ENCODE measurements at places on chromosomes 6 and 20. TPM values are rescaled to one million over a fixed set of nuclear protein-coding genes. Genes with fewer than 3 reads are reported as not detected.

DNA sequence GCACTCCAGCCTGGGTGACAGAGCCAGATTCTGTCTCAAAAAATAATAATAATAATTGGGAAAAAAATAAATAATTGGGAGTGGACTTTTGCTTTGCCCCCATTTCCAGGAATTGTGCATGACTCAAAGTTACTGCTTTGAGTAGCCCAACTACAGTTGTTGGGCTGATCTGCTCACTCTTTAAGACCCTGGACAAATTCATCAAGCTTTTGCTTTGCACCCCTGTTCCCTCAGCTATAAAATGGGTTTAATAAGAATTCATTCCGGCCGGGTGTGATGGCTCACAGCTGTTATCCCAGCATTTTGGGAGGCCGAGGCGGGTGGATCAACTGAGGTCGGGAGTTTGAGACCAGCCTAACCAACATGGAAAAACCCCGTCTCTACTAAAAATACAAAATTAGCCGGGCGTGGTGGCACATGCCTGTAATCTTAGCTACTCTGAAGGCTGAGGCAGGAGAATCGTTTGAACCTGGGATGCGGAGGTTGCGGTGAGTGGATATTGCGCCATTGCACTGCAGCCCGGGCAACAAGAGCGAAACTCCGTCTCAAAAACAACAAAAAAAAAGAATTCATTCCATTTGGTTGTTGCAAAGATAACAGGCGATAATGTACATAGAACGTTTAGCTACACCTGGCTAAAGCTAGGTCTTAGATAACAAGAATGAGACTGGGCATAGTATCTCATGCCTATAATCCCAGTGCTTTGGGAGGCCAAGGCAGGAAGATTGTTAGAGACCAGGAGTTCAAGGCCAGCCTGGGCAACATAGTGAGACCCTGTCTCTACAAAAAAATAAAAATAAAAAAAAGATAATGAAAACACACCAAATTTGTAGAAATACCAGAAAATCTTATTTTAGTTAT, 87.9 kb upstream of the ZNF217 start:
- DNase-seq, result no peak

DNA sequence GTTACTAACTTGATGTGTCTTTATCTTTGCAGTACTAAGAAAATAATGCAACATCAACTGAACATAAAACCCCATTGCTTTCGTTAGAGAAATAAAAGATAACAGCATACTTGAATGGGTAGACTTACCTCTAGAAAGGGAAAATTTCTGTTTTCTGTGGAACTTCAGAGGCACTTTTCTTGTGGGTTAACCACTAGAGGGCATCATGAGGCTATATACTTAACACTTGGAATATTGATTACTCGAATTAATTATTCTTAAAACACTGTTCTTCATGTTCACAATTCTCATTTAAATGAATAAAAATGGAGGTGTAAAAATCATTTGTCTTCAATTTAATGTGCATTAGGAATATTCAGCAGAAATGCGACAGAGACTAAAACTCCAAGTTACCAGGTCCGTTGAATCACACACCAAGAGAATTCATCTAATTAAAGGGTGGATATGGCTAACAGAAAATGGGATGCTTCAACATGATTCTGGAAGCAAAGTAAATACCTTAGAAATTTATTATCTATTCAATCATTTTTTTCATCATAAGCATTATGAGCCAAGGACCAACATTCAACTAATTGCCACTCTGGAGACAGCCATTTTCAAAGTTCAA, 330.8 kb upstream of the PREP start:
- DNase-seq, result no peak

GRCh38 chr6:33199687-33200218, 712 bp downstream of the RXRB start:
- no peak for DNase-seq

- no peak for DNase-seq
Observed at GRCh38 chr6:1962201-1962600, 283.2 kb downstream of the GMDS start.

DNA sequence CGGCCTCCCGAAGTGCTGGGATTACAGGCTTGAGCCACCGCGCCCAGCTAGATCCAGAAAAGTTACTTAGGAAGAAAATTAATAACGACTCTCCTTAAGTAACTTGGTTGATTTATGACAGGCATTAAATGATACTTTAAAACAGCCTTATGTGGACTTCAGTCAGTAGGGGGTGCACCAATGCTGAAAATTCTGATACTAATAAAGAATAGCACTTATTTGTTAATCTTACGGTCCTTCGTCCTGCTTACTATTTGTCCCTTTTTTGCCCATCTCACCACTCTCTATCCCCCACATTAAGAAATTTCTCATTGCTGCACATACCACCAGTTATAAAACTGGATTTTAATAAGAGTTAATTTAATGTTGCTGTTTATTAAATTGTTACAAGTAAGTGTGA, 12.7 kb upstream of the PRELID3B start:
- DNase-seq, result no peak

- no peak for DNase-seq
Observed at GRCh38 chr6:169145496-169145895, 108.2 kb downstream of the THBS2 start.

Gene TPX2
- 19.8 TPM for polyA plus RNA-seq

- no peak for DNase-seq
Observed at GRCh38 chr6:42453654-42454427, 2.1 kb upstream of the TRERF1 start.

- DNase-seq, result peak; percentile 52
Observed at GRCh38 chr6:132715204-132715603, 1.3 kb upstream of the VNN1 start.

- no peak for DNase-seq
Observed at GRCh38 chr6:72386324-72386723, 235.5 kb upstream of the KCNQ5 start.

- DNase-seq, result no peak
Observed at GRCh38 chr6:7108196-7108963, 619 bp downstream of the RREB1 start.

- no peak for DNase-seq
Observed at GRCh38 chr6:36361071-36361470, 24.4 kb upstream of the BNIP5 start.

- no peak for DNase-seq
Observed at GRCh38 chr6:18997375-18997826, 610.3 kb downstream of the RNF144B start.

Gene CLPSL2
- not detected for polyA plus RNA-seq

- DNase-seq, result no peak
Observed at GRCh38 chr6:51108563-51109234, 290.0 kb downstream of the TFAP2B start.

Gene METTL24
- not detected for polyA plus RNA-seq

Gene ACSS1
- 1.1 TPM for polyA plus RNA-seq

GRCh38 chr6:1200081-1200408, 111.9 kb upstream of the FOXQ1 start:
- DNase-seq, result no peak

DNA sequence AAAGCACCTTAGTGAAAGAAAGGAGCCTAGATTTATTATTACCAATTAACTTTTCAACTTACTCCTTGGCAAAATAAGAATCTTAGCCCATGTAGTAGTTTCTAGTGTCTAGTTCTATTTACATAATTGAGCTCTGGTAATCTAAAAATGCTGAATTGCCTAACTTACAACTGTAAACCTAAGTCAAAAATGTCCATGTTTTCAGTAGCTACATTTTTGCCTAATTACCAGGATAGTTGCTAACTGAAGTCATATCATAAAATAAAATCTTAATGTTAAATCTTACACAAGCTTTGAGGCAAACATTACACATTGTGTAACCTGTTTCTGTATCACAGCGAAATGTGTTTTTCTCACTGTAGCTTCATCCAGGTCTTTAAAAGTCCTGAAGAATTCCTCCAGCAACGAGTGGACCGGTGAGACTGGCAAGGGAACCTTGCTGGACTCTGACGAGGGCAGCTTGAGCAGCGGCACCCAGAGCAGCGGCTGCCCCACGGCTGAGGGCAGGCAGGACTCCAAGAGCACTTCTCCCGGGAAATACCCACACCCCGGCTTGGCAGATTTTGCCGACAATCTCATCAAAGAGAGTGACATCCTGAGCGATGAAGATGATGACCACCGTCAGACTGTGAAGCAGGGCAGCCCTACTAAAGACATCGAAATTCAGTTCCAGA, 7.6 kb upstream of the CLDN20 start:
- DNase-seq, result no peak

DNA sequence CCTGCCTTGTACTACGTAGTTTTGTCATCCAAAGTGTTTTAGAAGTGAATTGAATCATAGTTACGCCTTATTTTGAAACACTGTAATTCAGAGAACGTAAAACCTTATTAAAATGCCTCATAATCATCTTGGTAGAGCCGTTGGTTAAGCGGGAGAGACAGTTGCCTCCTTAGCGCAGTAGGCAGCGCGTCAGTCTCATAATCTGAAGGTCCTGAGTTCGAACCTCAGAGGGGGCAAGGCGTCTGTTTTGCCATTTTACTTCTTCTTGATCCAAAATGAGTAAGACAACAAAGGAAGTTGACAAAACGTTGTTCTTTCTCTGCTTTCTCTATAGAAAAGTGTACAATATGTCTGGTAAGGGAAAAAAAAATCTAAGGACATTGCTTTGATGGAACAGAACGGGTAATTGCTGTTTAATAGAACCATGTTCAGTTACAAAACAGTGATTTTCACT, 20.7 kb upstream of the TRIM27 start:
- DNase-seq, result peak; percentile 66

Gene TLDC2
- 0.57 TPM for polyA plus RNA-seq

- DNase-seq, result no peak
Observed at GRCh38 chr6:150145830-150146229, 3.0 kb downstream of the PPP1R14C start.

Gene C6orf118
- not detected for polyA plus RNA-seq

DNA sequence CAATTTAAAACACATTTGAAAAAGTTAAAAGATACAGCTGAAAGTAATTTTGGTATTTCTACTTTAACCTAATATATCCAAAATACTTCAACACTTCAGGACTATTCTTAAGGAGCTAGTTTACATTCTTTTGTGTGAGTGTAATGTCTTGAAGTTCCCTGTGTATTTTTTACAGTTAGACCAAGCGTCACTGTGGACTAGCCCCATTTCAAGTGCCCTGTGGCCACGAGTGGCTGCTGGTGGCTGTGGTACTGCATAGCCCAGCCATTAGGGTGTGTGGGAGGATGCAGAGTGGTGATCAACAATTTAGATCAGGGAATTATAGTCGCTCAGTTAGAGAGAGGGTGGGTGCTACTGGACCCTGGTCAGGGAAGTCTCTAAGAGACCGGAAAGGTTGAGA, 869 bp upstream of the CST5 start:
- DNase-seq, result no peak

Gene PRKN
- polyA plus RNA-seq, result not detected

- DNase-seq, result no peak
Observed at GRCh38 chr6:88124925-88125557, 41.1 kb downstream of the CNR1 start.

Gene BPI
- polyA plus RNA-seq, result 0.04 TPM

GRCh38 chr6:93453956-93454355, 34.6 kb upstream of the EPHA7 start:
- no peak for DNase-seq

DNA sequence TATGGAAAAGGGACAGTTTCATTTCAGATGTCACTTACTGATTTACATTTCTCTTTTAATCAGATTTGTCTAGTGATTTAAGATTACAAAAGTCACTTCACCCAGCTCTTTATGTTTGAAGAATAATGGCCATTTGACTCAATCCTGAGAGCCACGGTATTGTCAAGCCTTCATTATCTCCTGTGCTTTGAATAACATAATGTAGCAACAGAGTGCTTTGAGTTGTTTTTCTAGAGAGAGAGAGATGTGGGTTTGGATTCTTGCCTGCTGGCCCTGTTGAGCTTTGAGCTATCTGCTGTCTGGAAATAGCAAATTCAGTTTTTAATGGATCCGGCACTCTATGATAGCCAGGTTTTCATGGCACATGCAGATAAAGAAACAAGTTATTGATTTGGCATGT, 478.4 kb upstream of the SOX4 start:
- DNase-seq, result no peak

DNA sequence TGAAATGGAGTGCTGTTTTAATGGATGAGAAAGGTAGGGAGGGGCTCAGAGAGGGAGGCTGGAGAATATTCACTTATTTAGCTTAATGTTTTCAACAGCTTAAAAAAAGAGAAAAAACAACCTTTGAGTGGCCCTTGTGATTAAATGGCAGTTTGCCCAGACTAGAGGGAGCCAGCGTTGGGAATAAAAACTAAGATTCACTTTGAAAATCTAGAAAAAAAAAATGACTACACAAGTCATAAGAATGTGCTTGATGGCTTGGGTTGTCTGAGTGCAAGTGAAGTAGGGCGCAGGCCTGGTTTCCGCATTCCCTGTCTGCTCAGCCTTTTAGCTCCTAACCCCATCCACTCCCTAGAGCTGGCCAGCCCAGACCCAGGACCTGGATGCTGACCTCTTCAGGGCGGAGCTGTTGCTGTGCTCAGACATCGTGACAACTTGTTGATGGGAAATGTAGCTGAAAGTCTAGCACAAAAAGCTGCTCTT, 28.9 kb downstream of the UTRN start:
- DNase-seq, result peak; percentile 39

DNA sequence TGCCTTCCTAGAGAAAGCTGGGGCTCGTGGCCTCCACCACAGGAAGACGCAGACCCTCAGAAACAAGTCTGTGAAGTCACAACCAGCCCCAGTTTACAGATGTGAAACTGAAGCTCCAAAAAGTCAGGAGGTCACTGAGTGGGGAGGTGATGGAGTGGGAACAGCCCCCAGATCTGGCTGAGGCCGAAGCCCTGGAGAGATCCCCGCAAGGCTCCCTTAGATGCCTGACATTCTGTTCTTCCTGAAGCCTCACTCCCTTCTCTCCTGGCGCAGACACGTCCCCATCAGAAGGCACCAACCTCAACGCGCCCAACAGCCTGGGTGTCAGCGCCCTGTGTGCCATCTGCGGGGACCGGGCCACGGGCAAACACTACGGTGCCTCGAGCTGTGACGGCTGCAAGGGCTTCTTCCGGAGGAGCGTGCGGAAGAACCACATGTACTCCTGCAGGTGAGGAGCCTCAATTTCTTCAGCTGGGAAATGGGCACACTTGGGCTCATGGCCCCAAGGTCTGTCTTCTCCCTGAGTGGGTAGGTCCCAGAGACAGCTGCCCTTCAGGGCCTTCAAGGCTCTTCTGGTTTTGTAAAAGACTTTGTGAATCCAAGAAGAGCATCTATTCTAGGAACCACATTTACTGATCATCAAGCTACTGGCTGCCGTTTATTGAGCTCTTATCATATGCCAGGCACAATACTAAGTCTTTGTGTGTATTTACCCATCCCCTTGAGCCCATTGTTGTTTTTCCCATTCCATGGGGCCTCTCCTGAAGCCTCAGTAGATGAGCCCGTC, 50.5 kb downstream of the HNF4A start:
- no peak for DNase-seq

DNA sequence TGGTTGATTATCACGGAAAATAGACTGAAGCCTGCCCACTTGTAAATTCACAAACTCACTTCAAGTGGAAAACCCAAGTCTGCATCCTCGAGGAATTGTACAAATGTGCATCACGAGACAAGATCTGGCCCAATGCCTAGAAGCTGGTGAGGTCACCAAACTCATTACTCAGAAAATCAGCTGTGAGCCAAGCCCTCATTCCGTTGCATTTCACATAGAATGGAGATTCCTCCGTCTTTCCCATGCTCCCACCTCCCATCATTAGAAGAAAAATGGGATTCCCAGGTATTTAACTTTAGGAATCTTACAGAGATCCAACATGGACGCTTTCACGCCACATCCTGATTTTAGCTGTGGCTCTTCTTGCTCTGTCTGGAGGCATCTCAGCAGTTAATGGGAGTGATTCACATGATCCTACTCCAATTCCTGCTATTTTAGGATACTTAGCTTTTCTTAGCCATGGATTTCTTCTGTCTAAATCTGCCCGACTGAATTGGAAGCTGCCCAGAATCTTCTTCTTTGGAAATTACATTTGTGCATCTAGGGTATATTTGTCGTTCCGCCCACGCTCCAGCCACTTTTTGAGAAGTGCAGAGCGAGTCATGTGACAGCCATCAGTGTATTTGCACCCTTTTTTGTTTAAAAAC, 68.7 kb upstream of the STMND1 start:
- DNase-seq, result peak; percentile 81
